ENCODE measurements at places on chromosomes 1 and 21.
A peak's percentile ranks its signal among the peaks of the same experiment; 100 is the strongest.

- DNase-seq = no peak
Measured at GRCh38 chr1:233802611-233803010, 101.9 kb upstream of the SLC35F3 start.

DNA sequence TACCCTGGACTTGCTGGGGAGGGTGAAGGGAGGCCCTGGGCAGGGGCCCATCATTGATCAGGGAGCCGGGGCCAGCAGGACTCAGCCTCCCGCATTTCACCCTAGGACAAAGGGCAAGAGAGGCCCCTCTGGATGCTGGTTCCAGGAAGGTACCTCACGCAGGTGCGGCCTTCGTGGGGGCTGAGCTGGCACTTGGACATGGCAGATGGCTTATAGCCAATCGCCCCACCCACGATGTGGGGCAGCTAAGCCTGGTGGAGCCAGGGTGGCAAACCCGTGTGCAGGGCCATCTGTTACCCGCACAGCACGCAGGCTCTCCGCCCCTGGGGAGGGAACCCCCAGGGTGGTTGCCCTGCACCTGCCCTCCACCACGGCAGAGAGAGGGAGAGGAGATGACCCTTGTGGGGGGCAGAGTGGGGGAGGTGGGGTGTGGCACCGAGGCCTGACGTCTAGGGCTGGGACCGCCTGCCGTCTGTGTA is 2.5 kb downstream of the TFF3 start:
- DNase-seq = no peak

GRCh38 chr1:50369830-50370229 is 53.4 kb downstream of the DMRTA2 start:
- no peak for DNase-seq

GRCh38 chr1:165697881-165698760 is at the start of gene ALDH9A1:
ALDH9A1 (minus strand) TSS chr1:165698562; CDS start chr1:165698558, 4 bp downstream.
- DNase-seq = peak; percentile 76

DNA sequence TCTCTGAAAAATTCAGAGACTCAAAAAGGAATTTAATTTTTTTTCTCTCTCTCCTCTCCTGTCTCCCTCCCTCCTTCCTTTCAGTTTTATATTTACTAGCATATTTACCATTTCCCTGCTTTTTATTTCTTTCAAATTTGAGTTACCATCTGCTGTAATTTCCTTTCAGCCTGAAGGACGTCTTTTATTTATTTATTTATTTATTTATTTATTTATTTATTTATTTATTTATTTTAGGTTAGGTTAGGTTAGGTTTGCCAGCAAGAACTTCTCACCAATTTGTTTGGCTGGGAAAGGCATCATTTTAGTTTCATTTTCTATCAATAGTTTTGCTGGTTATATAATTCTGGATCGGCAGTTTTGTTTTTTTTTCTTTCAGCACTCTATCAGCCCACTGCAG is 231.7 kb upstream of the ZRANB2 start:
- DNase-seq = no peak

DNA sequence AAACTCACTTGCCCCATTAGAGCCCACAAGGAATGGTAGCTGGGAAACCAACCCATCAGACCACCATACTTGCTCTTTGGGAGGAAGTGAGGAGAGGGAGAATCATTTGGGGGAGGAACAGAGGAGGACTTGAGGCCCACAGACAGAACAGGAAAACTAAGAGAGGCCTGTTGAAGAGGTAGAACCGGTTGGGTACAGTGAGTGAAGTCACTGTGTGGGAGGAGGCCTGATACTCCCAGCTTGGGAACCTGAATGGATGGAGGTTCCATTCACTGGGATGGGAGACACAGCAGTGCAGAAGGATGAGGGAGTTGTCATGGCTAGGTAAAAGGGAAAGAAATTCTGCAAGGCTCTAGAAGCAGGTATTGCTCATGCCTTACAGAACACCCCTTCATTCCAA is 63.4 kb upstream of the PSEN2 start:
- DNase-seq = no peak

DNA sequence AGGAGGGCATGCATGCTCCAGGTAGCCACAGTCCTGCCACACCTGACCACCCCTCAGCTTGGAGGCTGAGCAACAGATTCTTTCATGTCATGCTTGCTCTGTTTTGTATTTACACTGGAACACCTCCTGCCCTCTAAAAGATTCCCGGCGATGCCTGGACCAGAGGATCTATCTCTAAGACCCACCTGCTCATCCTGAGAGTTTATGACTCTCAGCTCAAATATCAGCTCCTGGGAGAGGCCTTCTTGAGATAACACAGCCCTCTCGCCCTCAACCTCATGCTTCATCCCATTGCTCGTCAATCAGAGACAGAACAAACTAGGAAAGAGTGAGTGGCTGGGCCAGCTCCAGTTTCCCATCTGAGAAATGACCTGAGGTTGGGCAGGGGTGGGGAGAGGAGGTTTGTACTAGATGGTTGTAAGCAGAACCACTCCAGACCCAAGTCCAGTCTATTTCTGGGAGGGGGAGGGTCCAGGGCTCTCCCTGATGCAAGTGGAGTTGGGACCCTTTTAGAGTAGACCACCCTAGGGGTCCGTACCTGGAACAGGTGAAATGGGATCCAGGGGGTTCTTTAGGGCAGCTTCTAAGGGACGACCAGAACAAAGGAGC is 524.5 kb downstream of the MATN1 start:
- DNase-seq = no peak

DNA sequence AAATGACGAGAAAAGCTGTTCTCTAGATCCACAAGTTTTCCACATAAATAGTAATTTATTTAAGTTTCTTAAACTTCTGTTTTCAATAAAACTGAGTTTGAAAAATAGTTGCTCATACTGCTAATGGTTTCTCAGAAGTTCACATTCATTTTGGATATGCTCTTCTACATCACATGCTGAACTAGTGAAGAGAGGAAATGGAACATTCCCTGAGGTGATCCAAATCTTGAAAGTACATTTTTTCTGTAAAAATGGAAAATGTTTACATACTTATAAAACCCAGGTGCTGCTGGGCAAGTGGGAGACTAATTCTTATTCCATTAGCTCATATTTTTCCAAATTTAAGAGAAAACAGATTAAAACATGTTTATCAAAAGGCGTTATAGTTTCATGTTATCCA is 111.7 kb downstream of the ADGRL4 start:
- no peak for DNase-seq

DNA sequence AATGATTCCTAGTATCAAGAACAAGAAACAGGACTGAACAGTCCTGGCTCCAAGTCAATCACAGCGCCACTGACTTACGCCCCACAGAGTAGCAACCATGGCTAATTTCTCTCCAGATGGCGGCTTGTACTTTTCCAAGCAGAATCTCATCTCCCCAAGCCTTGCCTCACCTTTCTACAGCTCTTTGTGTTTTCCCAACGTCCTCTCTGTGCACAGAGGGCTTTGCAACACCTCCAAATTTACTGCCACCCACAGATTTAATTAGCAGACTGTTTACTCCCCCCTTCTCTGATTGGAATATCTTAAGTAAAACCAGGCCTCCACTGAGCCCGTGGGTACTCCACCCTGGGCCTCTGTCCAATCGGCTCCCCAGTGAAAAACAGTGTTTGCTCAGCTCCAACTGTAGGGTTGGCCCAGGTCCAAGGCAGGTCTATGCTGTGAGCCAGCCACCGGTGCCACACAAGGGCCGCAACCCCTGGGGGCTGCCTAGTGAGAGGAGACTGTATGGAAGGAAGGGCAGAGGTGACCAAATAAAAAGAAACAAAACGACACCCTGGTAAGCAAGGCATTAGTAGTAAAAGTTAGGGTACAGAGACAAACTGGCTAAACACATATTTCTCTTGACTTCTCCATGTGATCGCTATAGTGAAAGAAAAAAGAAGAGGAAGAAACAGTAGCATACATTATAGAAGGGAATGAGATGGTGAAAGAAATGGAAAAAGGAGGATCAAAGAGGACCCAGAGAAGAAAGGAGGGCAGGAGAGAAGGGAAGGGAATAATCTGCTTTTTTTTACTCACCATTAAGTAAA is 128.4 kb upstream of the SOD1 start:
- no peak for DNase-seq

DNA sequence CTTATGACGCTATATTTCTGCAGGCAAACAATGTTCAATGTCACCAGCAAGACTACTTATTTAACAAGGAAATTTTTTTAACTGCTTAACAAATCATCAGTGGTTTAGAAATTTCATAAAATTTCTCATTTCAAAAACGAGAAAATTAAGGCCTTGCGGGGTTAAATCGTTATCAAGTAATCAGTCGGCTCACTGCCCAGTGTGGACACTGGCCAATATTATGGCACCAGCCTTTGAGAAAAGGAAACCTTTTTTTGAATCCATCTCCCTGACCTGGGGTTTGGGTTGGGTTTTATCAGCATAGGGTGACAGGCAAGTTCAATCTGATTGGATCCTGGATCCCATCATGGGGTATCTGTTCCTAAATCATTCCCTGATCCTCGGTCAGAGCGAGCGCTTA is 461.2 kb downstream of the SETD4 start:
- no peak for DNase-seq

DNA sequence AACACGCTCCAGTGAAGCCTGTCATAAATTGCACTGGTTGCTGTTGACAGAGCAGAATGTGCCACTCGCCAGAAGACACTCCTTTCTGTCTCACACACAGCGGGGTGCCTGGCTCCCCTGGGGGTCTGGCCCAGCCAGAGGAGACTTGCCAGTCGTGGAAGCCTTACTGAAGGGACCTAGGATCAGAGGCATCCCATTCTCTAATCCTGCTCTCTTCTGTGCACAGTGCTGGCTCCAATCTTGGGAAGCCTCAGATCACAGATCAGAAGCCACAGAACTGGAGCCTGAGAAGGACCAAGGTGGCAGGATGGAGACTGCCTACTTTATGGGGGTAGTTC is 1.4 kb downstream of the SLC9A1 start:
- no peak for DNase-seq

DNA sequence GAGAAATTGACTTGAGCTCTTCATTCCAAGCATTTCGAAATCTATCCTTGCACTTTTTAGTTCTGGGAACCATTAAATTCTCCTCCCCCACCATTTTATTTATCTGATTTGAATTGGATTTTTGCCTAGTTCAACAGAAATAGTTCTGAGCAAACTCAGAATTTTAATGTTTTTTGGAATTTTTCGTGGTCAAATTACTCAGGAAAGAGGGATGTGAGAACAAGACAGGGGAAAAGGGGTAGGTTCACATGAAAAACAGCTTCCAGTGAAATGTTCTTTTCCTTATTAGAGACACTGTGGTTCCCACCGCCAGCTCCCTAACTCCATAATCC is 5.7 kb upstream of the ZNF697 start:
- DNase-seq = no peak

GRCh38 chr1:243605604-243606003 is 244.4 kb downstream of the AKT3 start:
- DNase-seq = no peak

GRCh38 chr1:68120136-68120791 is 69.8 kb upstream of the DIRAS3 start:
- DNase-seq = no peak

DNA sequence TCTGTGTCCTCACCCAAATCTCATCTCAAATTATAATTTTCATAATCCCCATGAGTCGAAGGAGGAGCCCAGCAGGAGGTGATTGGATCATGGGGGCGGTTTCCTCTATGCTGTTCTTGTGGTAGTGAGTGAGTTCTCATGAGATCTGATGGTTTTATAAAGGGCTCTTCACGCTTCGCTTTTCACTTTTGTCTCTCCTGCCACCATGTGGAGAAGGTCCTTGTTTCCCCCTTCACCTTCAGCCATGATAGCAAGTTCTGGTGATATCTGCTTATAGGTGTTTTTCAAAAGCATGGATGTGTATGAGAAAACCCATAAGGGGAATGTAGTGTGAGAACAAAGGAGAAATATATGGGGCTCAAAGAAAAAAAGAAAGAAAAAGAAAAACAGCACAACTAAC is 405.9 kb upstream of the RGS18 start:
- no peak for DNase-seq

DNA sequence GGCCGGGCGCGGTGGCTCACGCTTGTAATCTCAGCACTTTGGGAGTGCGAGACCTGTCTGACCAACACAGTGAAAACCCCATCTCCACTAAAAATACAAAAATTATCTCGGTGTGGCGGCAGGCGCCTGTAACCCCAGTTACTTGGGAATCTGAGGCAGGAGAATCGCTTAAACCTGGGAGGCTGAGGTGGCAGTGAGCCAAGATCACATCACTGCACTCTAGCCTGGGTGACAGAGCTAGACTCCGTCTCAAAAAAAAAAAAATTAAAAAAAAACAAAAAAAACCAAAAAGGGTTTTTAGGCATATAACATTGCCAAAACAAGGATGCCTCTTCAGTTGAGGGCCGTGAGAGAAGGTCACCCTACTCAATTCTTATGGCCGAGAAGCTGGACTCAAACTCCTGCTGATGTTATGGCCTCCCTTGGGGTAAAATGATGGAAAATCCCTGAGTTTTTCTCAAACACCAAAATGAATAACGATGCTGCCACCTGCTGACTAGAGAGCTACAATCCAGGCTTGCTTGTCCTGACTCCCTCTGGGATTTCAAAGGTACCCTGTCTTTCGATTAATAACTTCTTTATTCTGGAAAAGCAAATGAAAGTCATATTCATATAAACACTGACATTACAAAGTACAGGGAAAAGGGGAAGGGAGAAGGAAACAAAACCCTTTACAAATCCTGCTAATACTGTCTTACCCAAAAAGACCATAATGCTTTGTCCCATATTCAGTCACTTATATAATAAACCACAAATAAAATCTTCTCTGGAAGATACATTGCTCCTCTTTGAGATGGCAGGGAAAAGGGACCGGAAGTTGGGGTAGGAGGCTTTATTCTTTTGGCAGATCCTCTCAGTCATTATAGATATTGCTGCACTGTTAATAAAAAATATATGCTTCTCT is 10.7 kb downstream of the RAB42 start:
- DNase-seq = no peak

DNA sequence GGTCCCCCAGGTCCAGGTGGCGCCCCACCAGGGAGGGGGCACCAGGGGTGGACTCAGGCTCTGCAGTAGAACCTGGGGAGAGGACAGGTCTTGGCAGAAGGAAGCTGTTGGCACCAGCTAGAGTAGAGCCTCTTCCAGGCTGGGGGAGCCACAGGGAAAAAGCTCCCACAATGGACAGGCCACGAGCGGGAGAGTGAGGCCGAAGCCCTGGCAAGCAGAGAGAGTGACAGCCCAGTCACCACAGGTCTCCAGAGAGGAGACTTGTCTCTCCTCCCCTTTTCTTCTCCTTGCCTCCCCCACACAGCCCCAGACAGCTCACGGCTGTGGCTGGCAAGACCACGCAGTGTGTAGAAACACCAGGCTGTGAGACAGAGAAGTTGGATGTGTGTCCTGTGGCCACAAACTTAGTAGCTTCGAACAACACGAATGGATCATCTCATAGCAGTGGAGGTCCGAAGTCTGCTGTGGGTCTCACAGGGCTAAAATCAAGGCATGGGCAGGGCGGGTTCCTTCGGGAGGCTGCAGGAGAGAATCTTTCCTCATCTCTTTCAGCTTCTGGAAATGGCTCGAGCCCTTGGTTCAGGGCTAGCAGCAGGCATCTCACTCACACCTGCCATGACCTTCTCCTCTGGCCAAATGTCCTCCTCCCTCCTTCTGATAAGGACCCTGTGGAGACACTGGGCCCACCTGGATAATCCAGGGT is 3.3 kb downstream of the KRTAP12-4 start:
- DNase-seq = no peak

Measured in stimulated activated CD8-positive, alpha-beta memory T cell treated with anti-CD3 and anti-CD28 coated beads, Interleukin-12 subunit alpha, Interleukin-12 subunit beta, amount 100 ng/mL, for 4 hours (primary cell).